ENCODE measurements at places on chromosomes 11 and 22.
A peak's percentile ranks its signal among the peaks of the same experiment; 100 is the strongest.

- no peak for DNase-seq
These were observed 9.5 kb upstream of the DGKZ start for GRCh38 chr11:46337626-46338345.

DNA sequence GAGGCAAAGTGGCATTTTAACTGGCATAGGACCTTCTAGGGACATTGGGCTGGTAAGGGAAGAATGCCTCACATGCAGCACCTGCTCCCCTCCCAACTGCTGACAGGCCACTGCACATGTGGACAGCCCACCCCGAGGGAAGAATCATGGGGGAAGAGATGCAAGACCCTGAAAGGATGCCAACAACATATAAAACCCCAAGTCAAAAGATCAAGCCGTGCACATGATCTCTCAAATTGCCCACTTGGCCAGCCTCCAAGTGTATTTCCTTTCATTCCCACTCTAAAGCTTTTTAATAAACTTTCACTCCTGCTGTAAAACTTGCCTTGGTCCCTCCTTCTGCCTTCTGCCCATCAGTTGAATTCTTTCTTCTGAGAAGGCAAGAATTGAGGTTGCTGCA, 947.8 kb upstream of the CCDC90B start:
- no peak for DNase-seq

DNA sequence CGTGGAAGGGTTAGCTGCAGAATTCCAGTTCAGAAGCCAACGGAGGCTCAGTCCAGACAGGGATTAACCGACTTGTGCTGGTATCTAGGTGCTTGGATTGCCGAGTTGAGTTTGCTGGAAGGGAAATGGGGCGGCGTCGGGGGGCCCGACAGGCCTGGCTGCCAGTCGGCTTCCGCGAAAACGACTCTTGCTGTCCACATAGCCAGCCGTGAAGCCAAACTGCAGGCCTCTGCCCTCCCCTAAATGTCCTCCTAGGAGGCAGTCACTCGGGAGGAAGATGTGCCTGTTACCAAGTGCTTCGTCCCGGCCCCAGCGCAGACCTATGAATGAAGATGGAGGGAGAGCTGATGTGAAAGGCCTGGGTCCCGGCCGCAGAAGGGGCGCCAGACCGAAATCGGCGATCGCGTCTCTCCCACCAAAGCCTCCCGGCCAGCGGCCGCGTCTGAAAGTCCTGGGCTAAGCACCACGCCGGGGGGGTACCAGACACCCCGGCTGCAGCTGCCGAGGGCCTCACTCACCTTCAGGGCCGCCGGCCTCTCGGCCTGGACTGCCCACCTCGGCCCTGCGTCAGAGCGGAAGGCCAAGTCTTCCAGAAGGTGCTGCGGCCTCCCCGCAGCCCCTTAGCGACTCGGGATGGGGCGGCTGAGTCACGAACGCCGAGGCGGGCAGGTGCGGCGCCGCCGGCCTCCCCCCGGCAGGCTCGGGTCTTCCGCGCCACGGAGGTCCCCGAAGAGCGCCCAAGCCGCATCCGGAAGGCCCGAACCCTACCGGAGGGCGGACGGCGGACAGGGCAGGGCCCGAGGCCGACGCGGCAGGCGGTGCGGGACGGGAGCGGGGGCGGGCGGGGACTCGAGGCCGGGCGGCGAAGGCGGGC, 7.5 kb downstream of the DPAGT1 start:
- peak; percentile 45 for DNase-seq

GRCh38 chr11:10650630-10651029, 42.9 kb downstream of the IRAG1 start:
- no peak for DNase-seq

GRCh38 chr22:28741200-28741784, 328 bp downstream of the CHEK2 start:
- DNase-seq, result no peak

GRCh38 chr11:118572981-118573550, 857 bp downstream of the ARCN1 start:
- DNase-seq, result peak; percentile 26

Data from activated CD4-positive, alpha-beta T cell treated with anti-CD3 and anti-CD28 coated beads for 4 hours (primary cell).